Activated T-helper 1 cell treated with anti-CD3 and anti-CD28 coated beads, Interleukin-12 subunit alpha, Interleukin-12 subunit beta, Interleukin-2, Interleukin-4 antibody, amounts not matched to agents 30 ng/mL and 10 ng/mL and 1 ng/mL, durations not matched to agents 14 hours and 24 hours and 36 hours (primary cell): ENCODE measurements at places on chromosomes 3 and 15.

- no peak for DNase-seq
These were observed 49.1 kb upstream of the SEC22A start for GRCh38 chr3:123152687-123153086.

DNA sequence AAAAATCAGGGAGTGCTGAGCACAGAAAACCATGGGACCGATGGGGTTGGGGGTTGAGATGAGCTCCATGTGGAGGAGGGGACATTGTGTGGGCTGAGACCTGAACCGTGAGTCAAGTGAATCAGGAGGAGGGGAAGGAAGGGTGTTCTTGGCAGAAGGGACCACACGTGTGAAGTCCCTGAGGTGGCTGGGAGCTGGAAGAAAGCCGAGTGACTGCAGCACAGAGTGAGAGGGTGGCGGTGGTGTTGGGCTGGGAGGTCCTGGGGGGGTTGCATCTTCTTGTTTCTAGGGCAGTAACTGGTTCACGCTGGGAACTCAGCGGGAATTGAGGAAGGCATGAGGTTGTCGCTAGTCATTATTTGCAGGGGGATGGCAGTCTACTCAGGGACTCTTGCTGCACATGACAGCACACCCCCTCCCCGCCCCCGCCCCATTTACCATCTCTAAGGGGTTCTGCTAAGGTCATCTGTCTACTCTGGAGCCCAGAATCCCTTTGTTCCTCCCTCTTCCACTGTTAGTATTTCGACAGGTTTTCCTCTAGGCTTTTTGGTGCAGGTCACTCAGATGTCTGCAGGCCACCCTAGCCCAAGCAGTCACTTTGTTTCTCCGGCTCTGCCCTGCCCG is 254.3 kb downstream of the TLE3 start:
- no peak for DNase-seq

DNA sequence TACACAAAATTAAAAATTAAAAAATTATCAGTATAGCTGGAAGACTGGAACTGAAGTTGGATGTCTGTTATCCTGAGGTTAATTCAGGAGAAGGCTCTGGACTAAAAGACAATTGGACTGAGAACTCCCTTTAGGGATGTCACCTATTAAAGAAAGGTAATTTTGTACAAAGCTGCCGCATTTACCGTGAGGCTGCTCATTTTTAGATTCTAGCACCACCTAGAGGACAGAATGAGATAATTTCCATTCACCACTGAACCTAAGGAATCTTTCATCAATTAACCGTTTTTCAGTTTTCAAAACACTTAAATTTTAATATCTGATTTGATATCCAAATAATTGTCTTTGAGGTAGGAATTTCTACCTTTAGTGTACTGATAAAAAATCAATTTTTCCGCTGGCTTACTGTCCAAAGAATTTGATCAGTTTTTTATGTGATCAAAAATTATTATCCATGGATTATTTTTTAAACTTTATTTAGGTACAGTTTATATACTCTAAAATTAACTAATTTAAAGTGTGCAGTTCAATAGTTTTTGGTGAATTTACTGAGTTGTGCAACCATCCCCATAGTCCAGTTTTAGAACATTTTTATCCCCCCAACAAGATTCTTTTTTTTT is 106.7 kb upstream of the TNIK start:
- DNase-seq: no peak

- no peak for DNase-seq
These were observed 69.6 kb upstream of the MYZAP start for GRCh38 chr15:57522148-57522547.

- DNase-seq: no peak
These were observed 220.8 kb upstream of the TPRG1 start for GRCh38 chr3:188950832-188951489.

- DNase-seq: no peak
These were observed 491.8 kb downstream of the SQOR start for GRCh38 chr15:46126581-46126980.

DNA sequence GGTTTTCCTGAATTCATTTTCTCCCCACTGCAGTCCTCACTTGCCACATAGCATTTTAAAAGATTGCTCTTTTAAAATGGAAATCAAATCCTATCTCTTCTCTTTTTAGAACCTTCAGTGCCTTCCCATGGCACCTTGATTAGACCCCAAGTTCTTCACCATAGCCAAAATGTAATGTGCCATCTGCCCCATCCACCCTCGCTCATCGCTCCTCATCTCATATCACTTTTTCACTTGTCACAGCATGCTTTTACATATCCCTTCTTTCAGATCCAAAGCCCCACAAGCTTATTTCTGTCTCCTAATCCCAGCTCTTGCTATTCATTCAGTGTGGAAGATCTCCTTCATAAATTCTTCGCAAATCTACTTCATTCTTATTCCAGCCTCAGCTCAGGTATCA is 161.7 kb downstream of the CD47 start:
- no peak for DNase-seq

GRCh38 chr3:101243285-101244211 is 76.8 kb downstream of the IMPG2 start:
- DNase-seq: no peak

- DNase-seq: no peak
These were observed 6.1 kb downstream of the PTX3 start for GRCh38 chr3:157442729-157443128.

DNA sequence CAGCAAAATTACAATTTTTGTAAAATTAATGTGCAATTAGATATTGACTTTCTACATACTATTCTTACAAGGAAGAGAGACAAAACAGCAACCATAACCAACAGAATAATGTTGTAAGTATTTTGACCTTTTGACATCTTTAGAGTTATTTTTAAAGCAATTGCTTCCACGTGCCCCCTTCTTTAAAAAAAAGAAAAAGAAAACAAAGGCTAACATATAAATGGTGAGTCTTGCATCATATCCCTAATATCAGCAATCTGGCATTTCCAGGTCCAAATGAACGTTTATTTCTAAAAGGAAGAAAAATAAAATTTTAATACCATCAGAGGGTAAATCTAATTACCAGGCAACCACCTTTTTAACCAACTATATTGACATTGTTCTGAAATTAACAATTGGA is 19.3 kb upstream of the STRIT1 start:
- DNase-seq: no peak

GRCh38 chr15:92009162-92009561 is 155.7 kb downstream of the SLCO3A1 start:
- DNase-seq: no peak

- peak; percentile 42 for DNase-seq
These were observed 19.0 kb downstream of the PDHB start for GRCh38 chr3:58414538-58415197.

GRCh38 chr15:40430271-40430805 is 10.4 kb upstream of the BAHD1 start:
- no peak for DNase-seq

GRCh38 chr3:54983266-54984099 is 55.6 kb upstream of the LRTM1 start:
- no peak for DNase-seq

DNA sequence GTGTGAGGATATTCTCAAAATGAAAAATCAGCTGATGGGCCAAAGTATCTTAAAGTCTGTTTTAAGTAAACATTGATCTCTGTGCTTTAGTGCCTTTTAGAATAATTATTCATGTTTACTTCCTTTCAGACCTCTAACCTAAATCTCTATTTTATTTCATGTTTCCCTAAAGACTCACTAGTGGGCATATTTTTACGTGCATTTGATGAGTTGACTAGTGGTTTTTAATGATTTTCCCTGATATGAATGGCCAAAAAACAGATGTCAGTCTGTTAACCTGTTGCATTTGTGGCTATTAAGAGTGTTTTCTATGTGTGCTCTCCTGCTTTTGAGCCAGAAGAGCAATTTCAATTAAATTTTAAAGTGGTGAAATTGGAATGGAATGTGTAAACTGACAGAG is 6.9 kb downstream of the FAIM start:
- DNase-seq: no peak

- DNase-seq: no peak
These were observed 47.9 kb downstream of the ZNF710 start for GRCh38 chr15:90049030-90049429.

- peak; percentile 48 for DNase-seq
These were observed 11.0 kb upstream of the KNG1 start for GRCh38 chr3:186705882-186706780.

GRCh38 chr3:127074900-127075360 is 92.0 kb downstream of the PLXNA1 start:
- no peak for DNase-seq

GRCh38 chr15:58513726-58514336 is 82.0 kb downstream of the LIPC start:
- no peak for DNase-seq

GRCh38 chr3:160447544-160447943 is 2.0 kb downstream of the TRIM59 start:
- DNase-seq: no peak

- DNase-seq: no peak
These were observed 373.1 kb upstream of the TPRG1 start for GRCh38 chr3:188798556-188799145.

DNA sequence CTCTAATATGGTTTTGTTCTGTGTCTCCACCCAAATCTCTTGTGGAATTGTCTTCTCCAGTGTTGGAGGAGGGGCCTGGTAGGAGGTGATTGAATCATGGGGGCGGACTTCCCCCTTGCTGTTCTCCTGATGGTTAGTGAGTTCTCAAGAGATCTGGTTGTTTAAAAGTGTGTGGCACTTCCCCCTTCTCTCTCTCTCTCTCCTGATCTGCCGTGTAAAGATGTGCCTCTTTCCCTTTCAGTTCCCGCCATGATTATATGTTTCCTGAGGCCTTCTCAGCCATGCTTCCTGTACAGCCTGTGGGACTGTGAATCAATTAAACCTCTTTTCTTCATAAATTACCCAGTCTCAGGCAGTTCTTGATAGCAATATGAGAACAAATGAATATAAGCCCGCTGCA is 33.1 kb downstream of the RETNLB start:
- no peak for DNase-seq

DNA sequence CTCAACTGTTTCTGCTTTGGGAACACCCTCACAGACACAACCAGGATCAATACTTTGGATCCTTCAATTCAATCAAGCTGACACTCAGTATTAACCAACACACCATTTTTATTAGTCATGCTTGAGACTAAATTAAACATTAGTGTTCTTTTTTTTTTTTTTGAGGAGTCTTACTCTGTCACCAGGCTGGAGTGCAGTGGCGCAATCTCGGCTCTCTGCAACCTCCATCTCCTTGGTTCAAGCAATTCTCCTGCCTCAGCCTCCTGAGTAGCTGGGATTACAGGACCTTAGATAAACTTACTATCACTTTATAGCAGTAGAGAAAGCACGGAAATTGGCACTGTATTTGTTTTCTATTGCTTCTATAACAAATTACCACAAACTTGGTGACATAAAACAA is 2.0 kb upstream of the RAB11A start:
- no peak for DNase-seq

GRCh38 chr3:174089592-174089991 is 692.0 kb downstream of the NLGN1 start:
- DNase-seq: no peak

GRCh38 chr15:45126535-45127158 is 3.0 kb downstream of the DUOXA1 start:
- DNase-seq: no peak

DNA sequence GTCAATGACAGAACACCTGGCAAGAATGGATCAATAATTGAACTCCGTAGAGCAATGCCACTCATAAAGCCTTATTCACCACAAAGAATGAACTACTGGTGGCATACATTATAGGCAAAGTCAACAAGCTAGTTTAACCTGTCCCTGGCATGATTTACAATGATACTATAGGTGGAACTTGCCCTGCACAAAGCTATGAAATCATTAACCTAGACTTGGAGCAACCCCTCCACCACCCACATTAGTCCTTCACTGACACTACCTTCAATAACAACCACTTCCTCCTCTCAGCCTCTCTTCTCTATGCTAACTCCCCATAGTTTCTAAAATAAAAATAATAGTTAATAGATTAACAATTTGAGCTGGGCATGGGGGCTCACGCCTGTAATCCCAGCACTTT is 54.4 kb downstream of the ACAP2 start:
- DNase-seq: no peak

DNA sequence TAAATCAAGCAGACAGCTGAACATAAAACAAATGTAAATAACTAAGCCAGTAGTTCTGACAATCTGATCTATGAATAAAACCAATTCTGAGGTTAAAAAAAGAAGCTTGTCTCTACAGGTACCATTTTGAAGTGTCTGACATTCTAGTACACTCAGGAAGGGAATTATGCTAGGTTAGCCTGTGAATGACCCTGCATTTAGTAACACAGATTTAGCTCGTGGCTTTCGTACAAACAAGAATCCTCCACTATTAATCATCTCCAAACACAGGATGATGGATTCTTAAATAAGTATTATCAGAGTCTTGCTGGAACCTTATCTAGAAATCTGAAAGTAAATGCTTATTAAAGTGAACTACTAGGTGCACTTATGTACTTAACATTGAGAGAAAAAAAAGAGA is 1120.1 kb downstream of the ROBO1 start:
- DNase-seq: no peak

DNA sequence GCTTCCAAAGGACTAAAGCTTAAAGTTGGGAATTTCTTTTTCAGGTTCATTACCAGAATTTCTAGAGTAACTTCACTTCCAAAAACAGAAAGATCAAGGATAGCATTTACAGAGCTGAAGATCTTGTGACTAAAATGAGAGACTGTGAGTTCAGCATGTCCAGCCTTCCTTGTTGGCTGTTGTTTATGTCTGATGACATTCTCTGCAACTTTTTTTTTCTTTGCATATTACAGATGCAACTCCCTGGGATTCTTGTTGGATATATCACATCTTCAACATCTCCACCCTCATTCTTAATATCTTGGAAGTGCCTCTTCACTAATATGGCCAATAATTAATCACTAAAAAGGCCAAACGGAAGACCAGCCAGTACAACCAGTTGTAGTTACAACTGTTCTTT is 86.2 kb upstream of the FRMD4B start:
- DNase-seq: no peak

DNA sequence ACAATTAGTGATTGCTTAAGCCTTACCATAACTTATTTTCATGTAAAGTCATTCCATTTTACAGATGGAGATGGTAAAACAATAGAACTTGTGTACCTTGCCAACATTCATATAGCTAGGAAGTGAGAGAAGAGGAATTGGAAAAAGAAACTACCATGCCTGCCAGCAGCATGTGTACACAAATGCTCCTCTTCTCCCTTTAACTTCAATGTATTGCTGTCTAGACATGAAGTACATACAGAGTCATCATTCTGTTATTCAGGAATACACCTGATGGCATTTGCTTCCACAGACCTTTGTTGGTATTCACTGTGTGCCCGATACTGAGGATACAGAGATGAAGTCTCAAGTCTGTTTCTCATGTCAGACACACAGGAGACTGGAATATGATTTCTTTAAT is 7.1 kb upstream of the TMEM207 start:
- DNase-seq: no peak

DNA sequence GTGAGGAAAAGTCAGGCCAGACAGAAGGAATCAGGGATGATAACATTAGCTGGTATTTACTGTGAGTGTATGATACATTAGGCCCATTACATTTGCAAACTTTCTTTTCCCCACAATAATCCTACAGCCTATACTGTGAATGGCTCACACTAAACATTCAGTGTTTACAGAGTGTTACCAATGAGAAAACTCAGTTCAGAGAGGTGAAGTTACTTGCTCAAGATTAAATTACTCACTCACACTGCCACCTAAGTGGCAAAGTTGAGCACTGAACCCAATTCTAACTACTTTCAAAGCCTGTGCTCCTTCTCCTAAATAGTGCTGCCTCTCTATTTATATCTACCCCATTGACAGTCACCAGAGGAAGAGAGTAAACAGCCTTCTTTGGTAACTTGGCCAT is 8.5 kb downstream of the XPC start:
- no peak for DNase-seq

- no peak for DNase-seq
These were observed 87.9 kb upstream of the KCNH8 start for GRCh38 chr3:19060404-19060803.
